Heart right ventricle (tissue), 16 donors: ENCODE measurements at places on chromosomes 1 and 21. TPM values are rescaled to one million over a fixed set of nuclear protein-coding genes. Genes with fewer than 3 reads are reported as not detected.

DNA sequence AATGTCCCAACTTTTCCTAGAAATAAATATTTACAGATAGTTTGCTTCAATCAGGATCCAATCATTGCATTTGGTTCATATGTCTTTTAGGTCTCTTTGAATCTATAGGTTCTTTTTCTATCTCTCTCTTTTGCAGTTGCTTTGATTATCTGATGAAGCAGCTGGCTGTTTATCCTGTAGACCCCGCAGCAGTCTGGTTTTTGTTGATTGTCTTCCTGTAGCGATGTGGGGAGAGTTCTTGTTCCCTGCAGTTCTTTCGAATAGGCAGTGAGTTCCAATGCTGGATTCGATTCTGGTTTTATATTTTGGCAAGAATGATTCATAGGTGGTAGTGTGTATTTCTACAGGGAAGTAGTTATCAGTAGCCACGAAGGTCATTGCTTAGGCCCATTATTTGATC is 7.4 kb upstream of the MIXL1 start:
- DNase-seq, result no peak

Gene LRRC38
- 0.26 TPM for total RNA-seq

GRCh38 chr1:229594227-229595008 is 31.5 kb downstream of the TAF5L start:
- DNase-seq, result no peak

- no peak for DNase-seq
Observed at GRCh38 chr1:193111641-193112090, 6.5 kb upstream of the GLRX2 start.

Gene PLA2G2F
- total RNA-seq, result not detected

GRCh38 chr1:78721136-78721535 is 71.5 kb downstream of the IFI44 start:
- DNase-seq, result no peak
